A375 (cell line): ENCODE measurements at places on chromosomes 6 and 20. TPM values are rescaled to one million over a fixed set of nuclear protein-coding genes. Genes with fewer than 3 reads are reported as not detected.

The HLA-DRB5 gene
- total RNA-seq, result 40.7 and 40.9 TPM in 2 replicates

The TMEM151B gene
- 0.03 TPM in 1 of 2 replicates, not detected in the other for total RNA-seq

The HLA-F gene
- total RNA-seq, result 16.2 and 18.7 TPM in 2 replicates

The DLL1 gene
- total RNA-seq, result 0.19 and 0.69 TPM in 2 replicates

The ZNF334 gene
- 2.4 and 4.0 TPM in 2 replicates for total RNA-seq

The SYNDIG1 gene
- 0.03 TPM in 1 of 2 replicates, not detected in the other for total RNA-seq

The PTGIS gene
- total RNA-seq, result 0.05 and 0.08 TPM in 2 replicates

The SCRT2 gene
- total RNA-seq, result not detected in 2 replicates

The KIFC1 gene
- 34.4 and 37.4 TPM in 2 replicates for total RNA-seq

The PAK5 gene
- total RNA-seq, result not detected in 2 replicates

The CTAGE9 gene
- total RNA-seq, result not detected in 2 replicates

The PERP gene
- total RNA-seq, result 18.3 and 18.8 TPM in 2 replicates

The DOK5 gene
- total RNA-seq, result 0.40 and 0.53 TPM in 2 replicates

The ELOVL4 gene
- 5.1 and 5.2 TPM in 2 replicates for total RNA-seq

The POPDC3 gene
- total RNA-seq, result 30.0 and 40.5 TPM in 2 replicates

The DYNLT2 gene
- 1.5 and 1.6 TPM in 2 replicates for total RNA-seq

The WFDC12 gene
- total RNA-seq, result not detected in 2 replicates

The TBXT gene
- not detected in 2 replicates for total RNA-seq

The GNMT gene
- total RNA-seq, result 0.57 TPM in 1 of 2 replicates, not detected in the other

The RBBP8NL gene
- 0.03 TPM in 1 of 2 replicates, not detected in the other for total RNA-seq

The BPIFA1 gene
- not detected in 2 replicates for total RNA-seq

The NKAIN4 gene
- 0.32 TPM in 1 of 2 replicates, not detected in the other for total RNA-seq

The DNMT3B gene
- total RNA-seq, result 2.8 and 4.1 TPM in 2 replicates

The GCNT2 gene
- 4.5 and 5.4 TPM in 2 replicates for total RNA-seq
